ENCODE measurements at places on chromosomes 4 and X.

DNA sequence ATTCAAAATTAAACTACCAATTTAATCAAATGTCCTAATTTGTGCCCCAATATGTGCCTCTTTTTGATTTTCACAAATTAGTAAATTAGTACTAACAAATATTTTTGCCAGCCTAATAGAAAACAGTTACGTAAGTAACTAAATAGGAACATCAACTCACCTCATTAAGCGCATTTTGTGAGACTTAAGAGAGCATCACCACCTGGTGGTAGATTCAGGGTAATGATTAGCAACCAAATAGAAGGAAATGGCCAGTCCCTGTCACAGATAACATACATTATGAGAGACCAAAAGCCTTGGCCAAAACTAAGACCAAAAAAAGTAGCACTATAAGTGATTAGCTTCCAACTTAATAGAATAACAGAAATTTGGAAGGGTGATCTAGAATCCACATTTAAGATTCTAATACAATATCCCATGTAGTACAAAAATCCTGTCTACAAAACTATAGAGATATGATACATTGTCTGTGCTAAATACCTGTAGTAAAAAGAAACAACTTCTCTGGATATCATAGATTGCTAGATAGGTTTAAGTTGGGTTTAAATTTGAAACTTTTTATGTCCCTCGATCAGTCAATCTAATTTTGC lies 46.7 kb downstream of the C4orf46 start:
- peak; percentile 75 for DNase-seq

DNA sequence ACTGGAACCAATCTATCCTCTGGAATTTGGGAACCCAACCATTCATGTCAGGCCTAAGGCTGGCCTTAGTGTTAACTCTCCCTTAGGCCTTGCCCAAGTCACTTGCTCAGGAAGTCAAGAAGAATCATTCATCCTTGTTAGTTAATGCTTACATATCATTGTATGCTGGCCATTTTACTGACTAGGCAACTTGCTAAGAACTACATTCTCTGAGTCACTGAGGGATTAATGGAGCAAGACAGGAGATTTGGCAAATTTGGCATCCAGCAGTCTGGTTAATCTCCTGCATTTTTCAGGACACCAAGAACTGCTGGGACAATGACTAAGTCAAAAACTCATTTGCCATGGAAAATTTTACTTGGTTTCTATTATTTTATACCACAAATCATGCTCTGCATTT lies 115.8 kb upstream of the DDIT4L start:
- DNase-seq = no peak

DNA sequence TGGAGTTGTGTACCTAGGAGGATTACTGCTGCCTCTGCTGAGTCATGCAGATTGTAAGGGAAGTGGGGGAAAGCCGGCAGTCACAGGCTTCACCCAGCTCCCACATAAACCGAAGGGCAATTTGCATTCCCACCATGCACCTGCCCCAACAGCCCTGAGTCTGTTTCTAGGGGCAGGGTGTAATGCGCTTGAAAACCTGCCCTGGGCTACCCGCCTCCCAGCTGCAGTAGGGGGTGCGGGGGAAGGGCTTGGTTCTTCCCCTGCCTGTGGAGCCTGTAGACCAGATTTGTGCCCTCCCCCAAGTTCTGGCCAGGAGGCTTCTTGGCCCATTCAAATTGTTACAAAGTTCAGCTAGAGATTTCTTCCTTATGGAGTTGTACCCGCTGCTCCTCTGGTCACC lies 269.2 kb upstream of the DDX53 start:
- DNase-seq = no peak

DNA sequence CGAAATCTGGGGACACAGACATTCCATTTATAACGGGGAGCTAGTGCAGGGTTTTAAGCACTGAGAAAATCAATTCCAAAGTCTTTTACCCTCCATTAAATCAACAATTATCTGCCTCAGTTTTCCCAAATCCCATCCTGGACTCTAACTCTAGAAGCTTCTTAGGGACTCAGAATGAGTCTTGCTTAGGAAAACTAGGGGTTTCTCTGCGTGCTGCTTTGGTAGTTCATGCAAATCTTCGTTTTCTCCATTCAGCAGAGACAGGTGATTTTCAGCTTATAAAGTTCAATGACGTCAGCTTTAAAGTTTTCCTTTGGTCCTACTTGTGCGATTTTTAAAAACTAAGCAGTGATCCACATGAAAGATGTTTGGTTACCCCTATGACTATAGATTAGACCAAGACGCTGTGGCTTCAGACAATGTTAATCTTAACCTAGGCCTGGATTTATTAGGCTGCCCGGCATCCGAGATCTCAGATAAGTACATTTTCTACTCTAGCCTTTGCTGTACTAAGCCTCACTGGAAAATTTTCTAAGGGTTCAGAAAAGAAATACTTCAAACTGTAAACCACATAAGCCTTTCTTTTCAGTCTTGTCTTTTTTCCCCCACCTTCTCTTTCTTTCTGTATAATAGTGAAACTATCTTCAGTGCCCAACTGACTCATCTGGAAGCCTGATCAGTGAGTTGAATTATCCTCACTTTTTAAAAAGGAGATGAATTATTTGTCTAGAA lies 121.4 kb upstream of the GATB start:
- DNase-seq = no peak

- no peak for DNase-seq
Measured at GRCh38 chr4:100060765-100061416, 110.8 kb upstream of the H2AZ1 start.

DNA sequence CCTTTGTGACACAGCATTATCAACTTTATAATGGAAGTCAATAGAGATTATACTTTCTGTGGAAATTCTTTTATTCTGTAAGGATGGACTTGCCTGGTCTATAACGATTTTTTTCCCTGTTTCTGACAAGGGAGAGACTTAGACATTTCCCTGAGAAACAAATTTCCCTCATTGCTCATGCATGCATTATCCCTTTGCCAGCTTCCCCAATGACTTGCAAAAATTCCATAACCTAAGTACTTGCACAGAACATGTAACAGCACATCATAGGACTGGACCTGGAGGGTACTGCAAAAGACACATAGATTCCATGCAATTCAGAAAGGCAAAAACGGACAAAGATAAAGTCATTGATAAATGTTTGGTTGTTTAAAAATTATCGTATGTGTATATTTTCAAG lies 166.7 kb downstream of the FHIP1A start:
- DNase-seq = no peak

DNA sequence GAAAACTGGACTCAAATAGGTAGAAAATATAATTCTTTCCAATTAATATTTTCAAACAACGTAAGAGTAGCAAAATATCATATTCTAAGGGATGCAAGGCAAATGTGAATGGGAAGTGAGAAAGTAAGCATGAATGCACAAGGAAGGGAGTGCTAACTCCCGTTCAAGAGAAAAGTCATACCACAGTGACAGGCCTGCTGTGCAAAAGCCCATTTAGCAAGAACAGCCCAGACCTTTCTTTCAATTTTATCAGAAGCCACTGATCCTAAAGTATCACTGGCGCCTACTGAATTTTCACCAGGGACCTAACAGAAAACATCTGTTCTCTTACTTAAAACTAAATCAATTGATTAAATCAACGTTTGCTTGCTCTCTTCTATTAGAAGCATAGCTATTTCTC lies 157.9 kb upstream of the DKK2 start:
- no peak for DNase-seq

DNA sequence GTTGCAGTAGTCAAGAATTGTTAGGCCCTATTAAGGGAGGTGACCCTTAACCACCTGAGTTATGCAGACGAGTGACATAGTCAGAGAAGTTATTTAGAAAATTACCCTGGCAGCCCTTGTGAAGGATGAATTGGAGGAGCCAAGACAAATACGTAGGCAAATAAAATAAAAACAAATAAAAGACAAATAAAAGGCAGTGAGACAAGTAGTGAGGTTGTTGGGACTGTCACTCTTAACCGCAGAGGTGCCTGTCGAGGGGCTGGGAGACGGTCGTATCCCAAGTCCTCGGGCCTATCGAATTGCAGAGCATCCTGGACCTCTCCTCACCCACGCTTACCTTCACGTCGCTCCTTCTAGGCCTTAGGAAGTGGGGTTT lies 58.0 kb upstream of the ZC4H2 start:
- peak; percentile 1 for DNase-seq

DNA sequence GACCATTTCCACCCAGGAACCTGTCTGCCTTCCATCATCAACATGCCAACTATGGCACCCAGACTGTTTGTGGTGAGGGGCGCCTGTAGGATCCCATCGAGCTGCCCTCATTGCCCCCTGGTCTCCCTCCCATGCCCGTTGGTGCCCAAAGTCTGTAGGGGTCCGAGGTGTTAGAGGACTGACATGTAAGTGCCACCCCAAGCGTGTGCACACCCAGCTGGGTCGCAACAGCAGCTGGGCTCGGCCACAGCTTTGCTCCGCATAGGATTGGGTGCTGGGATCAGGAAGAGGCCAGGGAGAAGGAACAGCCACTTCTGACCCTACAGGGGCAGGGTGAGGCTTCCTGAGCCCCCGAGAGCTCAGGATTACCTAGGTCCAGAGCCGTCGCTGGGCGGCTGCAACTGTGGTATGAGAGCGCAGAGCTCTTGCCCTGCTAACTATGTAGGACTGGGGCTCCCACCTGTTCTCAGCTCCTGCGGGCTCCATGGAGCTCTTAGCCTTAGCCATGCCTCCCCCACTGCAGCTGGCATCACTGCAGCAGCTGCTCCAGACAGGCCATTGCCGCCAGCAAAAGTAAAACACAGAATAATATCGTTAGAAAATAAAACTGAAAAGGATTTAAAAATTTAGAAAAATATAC lies 1160.3 kb downstream of the FSTL5 start:
- DNase-seq = no peak

DNA sequence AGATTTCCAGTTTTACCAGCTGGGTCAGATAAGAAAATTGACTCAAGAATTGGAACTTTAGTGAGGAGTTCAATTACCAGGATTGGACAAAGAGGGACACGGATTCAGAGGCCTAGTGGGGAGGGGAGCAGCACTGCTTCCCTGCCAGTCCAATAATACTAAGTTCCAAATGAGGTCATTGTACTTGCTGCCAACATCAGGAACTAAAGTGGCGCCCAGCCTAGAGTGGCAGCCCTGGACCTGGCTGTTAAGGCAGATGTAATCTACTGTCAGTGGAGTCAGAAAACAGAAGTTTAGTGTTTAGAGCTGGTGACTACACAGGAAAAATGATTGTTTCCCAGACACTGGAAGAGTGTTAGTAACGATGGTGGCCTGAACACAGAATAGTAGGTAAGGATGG lies 42.7 kb upstream of the RAPGEF2 start:
- DNase-seq = no peak

DNA sequence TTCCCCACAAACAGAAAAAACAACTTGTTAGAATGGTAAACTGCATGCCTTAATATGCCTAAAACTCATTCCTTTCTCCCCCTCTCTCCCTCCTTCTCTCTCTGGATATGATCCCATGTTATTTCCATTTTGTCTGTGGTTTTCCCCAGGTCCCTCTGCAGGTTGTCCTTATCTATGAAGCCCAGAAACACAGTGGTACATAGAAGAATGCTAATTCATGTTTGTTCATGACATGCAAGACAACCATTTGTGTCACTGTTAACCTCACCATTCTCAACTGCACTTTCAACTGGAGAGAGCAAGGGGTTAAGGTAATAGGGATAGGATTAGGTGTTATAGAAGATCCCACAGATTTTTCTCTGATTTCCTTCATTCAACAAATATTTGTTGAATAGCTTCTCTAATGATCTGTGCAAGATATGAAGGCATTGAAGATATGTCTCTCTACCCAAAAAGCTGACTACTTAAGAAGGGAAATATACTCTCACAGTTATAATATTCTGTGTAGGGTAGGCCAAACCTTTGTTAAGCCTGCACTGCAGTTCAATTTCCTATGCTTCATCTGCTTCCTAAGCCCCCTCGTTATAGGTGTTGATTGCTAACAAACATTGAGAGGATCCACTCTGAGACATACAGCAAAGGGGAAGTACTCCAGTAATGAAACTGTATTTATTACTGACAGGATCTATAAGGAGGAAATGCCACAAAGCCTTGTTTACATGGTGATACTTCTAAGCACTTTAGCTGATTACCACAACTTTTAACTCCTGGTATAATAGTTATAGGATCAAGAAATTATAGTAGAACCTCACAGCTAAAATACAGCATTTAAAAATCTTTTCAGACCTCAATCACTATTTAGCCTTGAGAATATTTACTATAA lies 96.1 kb downstream of the FRYL start:
- DNase-seq = no peak

DNA sequence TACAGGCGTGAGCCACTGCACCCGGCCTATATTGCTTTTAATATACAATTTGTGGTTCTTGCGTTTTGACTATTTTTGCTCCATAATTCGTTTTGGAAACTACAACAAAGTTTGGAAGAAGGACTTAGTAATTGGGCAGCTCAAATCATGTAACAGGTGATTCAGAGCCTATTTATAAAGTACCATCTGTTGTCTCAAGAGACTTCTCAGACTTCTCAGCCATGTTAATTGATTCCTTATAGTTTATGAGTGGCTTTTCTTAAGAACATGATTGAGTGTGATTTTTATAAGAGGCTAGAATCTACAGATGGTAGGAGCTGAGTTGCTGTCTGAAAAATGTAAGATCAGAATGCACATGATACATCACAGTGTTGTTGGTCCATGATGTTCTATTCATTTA lies 240.2 kb downstream of the ADGRL3 start:
- no peak for DNase-seq

- no peak for DNase-seq
Measured at GRCh38 chr4:6017800-6018199, 431 bp downstream of the C4orf50 start.

DNA sequence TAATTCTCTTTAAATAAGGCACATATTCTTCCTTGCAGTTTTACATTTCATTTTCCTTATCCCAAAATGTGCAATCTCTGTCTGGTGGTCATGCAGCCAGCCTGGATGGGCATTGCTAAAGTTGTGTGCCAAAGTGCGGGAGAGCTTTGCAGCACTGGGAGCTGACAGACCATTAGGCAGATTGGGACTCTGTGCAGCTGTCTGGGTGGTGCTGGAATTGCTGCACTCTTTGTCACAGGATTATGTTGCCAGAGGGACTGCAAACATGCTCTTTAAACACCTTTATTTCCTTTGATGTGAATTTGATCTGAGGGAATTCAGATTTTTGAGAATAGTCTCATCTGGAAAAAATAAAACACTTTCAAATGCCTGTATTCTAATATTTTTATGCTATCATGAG lies 956.2 kb upstream of the DIAPH2 start:
- DNase-seq = peak; percentile 57

DNA sequence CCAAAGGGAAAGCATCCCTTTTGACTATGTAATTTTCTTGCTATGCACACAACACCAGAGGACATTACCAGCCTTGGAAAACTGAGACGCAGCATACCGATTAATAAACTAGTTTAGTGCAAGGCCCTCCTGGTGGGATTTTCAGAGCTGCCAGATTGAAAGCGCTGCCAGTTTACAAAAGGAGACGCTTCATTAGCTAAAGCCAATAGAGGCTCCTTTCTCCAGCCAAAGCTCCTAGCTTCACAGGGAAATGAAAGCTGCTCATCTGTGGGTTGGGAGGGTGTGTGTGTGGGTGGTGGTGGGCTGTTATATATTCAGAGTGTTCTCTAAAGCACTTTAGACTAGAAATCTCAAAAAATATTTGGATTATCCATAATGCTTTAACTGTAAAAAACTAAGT lies 32.4 kb downstream of the SPANXN4 start:
- DNase-seq = peak; percentile 84

GRCh38 chr4:110850461-110851442 lies 227.9 kb upstream of the PITX2 start:
- DNase-seq = peak; percentile 37

- DNase-seq = peak; percentile 25
Measured at GRCh38 chr4:140003876-140004548, 150.0 kb downstream of the MAML3 start.
